Lung microvascular endothelial cell (primary cell): ENCODE measurements at places on chromosomes 1 and 21. TPM values are rescaled to one million over a fixed set of nuclear protein-coding genes. Genes with fewer than 3 reads are reported as not detected.

SFN gene
- total RNA-seq = 0.22 TPM in 1 of 2 replicates, not detected in the other

CFAP74 gene
- total RNA-seq = not detected in 2 replicates

MAP3K21 gene
- total RNA-seq = 0.44 and 0.79 TPM in 2 replicates

MAP10 gene
- 0.44 and 0.60 TPM in 2 replicates for total RNA-seq

VWA5B1 gene
- not detected in 2 replicates for total RNA-seq

SLC44A3 gene
- total RNA-seq = 2.0 and 4.8 TPM in 2 replicates

TENT5C gene
- total RNA-seq = 0.65 and 0.79 TPM in 2 replicates

MEX3A gene
- 3.4 and 4.8 TPM in 2 replicates for total RNA-seq

RGS4 gene
- 2.8 and 22.4 TPM in 2 replicates for total RNA-seq

MECR gene
- total RNA-seq = 12.7 and 15.5 TPM in 2 replicates

SOX13 gene
- total RNA-seq = 5.7 and 6.7 TPM in 2 replicates

CD34 gene
- total RNA-seq = 14.7 and 25.9 TPM in 2 replicates

BGLAP gene
- under 0.01 and 0.20 TPM in 2 replicates for total RNA-seq

BARHL2 gene
- total RNA-seq = not detected in 2 replicates

GPR3 gene
- under 0.01 and 0.22 TPM in 2 replicates for total RNA-seq

NEXN gene
- total RNA-seq = 1.3 and 6.3 TPM in 2 replicates

CD1D gene
- total RNA-seq = under 0.01 TPM in 2 replicates

ZBED6 gene
- total RNA-seq = 10.0 and 10.9 TPM in 2 replicates

KRTAP11-1 gene
- not detected in 2 replicates for total RNA-seq

CIART gene
- 0.44 and 1.4 TPM in 2 replicates for total RNA-seq

WNT9A gene
- total RNA-seq = 0.87 and 0.99 TPM in 2 replicates

ATP6V1G3 gene
- not detected in 2 replicates for total RNA-seq

TMEM52 gene
- under 0.01 and 0.20 TPM in 2 replicates for total RNA-seq

SGIP1 gene
- 22.9 and 34.1 TPM in 2 replicates for total RNA-seq

EXTL1 gene
- under 0.01 TPM in 2 replicates for total RNA-seq

PERM1 gene
- not detected in 2 replicates for total RNA-seq

TBX19 gene
- 0.22 and 0.60 TPM in 2 replicates for total RNA-seq

AK5 gene
- 20.9 and 21.2 TPM in 2 replicates for total RNA-seq

MOB3C gene
- total RNA-seq = 6.3 and 10.3 TPM in 2 replicates

MATN1 gene
- under 0.01 TPM in 2 replicates for total RNA-seq

GSTM5 gene
- under 0.01 TPM in 1 of 2 replicates, not detected in the other for total RNA-seq

SLC45A3 gene
- 20.3 and 64.7 TPM in 2 replicates for total RNA-seq

PTPN14 gene
- 57.1 and 71.8 TPM in 2 replicates for total RNA-seq

HSF2BP gene
- 0.20 and 0.44 TPM in 2 replicates for total RNA-seq

KCNN3 gene
- 0.87 and 0.99 TPM in 2 replicates for total RNA-seq

LRRN2 gene
- 0.60 TPM in 1 of 2 replicates, not detected in the other for total RNA-seq

AGL gene
- 5.0 and 6.3 TPM in 2 replicates for total RNA-seq

HES3 gene
- total RNA-seq = not detected in 2 replicates

S100A5 gene
- not detected in 2 replicates for total RNA-seq

TGFB2 gene
- total RNA-seq = 13.5 and 122 TPM in 2 replicates

DMBX1 gene
- not detected in 2 replicates for total RNA-seq

RBBP4 gene
- total RNA-seq = 78.7 and 86.3 TPM in 2 replicates

RGS5 gene
- total RNA-seq = 6.0 and 70.6 TPM in 2 replicates

LCE2B gene
- total RNA-seq = not detected in 2 replicates

LPAR3 gene
- total RNA-seq = under 0.01 TPM in 1 of 2 replicates, not detected in the other

SPRR2E gene
- total RNA-seq = not detected in 2 replicates

PDZK1IP1 gene
- total RNA-seq = not detected in 2 replicates

RXFP4 gene
- total RNA-seq = not detected in 2 replicates

ADCY10 gene
- not detected in 2 replicates for total RNA-seq

GNG12 gene
- 149 and 229 TPM in 2 replicates for total RNA-seq

TEX38 gene
- total RNA-seq = under 0.01 TPM in 1 of 2 replicates, not detected in the other

MROH9 gene
- not detected in 2 replicates for total RNA-seq

SYT6 gene
- not detected in 2 replicates for total RNA-seq

BRDT gene
- total RNA-seq = not detected in 2 replicates

CRP gene
- total RNA-seq = not detected in 2 replicates
